GM12892 (cell line): ENCODE measurements at places on chromosomes 12 and 14.

DNA sequence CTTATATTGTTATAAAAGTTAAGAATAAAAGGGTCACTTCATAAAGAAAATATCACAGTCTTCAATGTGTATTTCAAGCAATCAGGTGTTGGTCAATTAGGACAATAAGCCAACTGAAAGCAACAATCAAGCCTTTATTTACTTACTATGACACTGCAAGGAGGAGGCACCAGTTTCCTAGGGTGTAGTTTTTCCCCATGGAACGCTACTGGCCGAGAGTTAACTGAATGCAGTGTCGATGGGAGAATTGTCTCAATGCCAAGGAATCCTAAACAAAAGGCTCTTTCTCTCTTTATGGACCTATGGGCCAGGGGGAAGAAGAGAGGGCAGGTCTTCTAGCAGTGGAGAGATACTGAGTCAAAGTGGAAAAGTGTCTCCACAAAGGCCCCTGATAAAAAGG, 142.4 kb downstream of the CMAS start:
- DNase-seq, result no peak

DNA sequence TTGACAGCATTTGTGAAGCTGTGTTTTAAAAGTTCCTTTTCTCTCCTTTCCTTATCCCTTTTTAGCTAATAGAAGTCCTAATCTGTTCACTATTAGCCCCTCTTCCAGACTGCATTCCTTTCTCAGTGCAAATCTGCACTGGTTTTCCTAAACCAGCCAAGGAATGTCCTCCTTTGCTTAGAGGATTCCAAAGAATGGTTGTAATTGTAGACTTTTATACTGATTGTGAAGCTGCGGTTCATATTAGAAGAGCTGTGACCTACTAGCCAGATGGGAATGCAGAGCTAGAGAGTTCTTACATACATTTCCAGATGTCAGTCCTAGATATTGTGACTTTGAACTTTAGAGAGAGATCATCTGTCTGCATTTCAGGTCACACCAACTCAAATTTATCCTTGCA, 79.8 kb downstream of the MYRFL start:
- DNase-seq, result no peak

GRCh38 chr14:102711207-102711606, 66.0 kb upstream of the TRAF3 start:
- DNase-seq, result no peak

GRCh38 chr12:41205070-41205709, 17.1 kb downstream of the PDZRN4 start:
- DNase-seq, result no peak

- DNase-seq, result peak; percentile 41
Observed at GRCh38 chr12:12582895-12583303, 20.2 kb upstream of the DUSP16 start.
